HepG2 (cell line): ENCODE measurements at places on chromosomes 2 and 18. TPM values are rescaled to one million over a fixed set of nuclear protein-coding genes. Genes with fewer than 3 reads are reported as not detected.

GRCh38 chr2:26901326-26902183, 53.6 kb downstream of the DPYSL5 start:
- DNase-seq = no peak
- H3K36me3 ChIP-seq = no peaks in the 10 kb centered on the region
- no peak overlapping the region for H3K27ac ChIP-seq
- no peaks in the 10 kb centered on the region for H3K4me1 ChIP-seq
- no peak overlapping the region for H3K4me3 ChIP-seq
- H3K27me3 ChIP-seq = peaks cover 66% of the 10 kb centered on the region

Gene LIPG
- 0.96 and 4.6 TPM in 2 replicates for polyA plus RNA-seq

DNA sequence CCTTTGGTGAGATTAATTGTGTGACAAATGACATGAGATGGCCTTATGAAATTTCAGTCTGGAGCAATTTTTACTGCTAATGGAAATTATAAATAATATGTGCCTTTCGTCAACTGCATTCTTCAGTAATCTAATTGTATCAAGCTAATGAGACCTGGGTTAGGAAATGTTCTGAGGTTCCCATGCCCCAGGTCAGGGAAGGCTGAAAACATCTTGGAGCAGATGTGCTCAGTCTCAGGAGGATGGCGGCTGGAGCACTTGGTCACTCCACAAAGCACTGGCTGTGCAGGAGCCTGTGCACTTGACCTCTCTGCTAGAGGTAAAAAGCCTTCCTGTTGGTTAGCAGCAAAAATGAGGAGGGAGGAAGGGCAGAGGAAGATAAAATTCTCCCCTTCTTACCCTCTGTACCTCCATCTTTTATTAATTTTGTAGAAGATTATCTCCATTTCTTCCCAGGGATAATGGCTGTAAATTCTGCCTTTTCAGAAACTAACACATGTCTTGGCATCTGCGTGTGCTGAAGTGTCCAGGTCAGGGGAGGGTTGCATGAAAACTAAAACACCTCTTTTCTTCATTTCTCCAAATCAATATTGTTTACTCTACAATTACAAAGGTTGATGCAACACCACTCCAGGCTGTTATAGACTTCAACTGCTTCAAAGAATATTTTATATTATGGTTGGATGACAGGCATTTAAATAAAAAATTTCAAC, 1606.4 kb upstream of the ACVR2A start:
- no peaks in the 10 kb centered on the region for H3K27me3 ChIP-seq
- no peaks in the 10 kb centered on the region for H3K4me1 ChIP-seq
- no peaks in the 10 kb centered on the region for H3K36me3 ChIP-seq
- H3K4me3 ChIP-seq = no peak overlapping the region
- H3K27ac ChIP-seq = no peak overlapping the region

DNA sequence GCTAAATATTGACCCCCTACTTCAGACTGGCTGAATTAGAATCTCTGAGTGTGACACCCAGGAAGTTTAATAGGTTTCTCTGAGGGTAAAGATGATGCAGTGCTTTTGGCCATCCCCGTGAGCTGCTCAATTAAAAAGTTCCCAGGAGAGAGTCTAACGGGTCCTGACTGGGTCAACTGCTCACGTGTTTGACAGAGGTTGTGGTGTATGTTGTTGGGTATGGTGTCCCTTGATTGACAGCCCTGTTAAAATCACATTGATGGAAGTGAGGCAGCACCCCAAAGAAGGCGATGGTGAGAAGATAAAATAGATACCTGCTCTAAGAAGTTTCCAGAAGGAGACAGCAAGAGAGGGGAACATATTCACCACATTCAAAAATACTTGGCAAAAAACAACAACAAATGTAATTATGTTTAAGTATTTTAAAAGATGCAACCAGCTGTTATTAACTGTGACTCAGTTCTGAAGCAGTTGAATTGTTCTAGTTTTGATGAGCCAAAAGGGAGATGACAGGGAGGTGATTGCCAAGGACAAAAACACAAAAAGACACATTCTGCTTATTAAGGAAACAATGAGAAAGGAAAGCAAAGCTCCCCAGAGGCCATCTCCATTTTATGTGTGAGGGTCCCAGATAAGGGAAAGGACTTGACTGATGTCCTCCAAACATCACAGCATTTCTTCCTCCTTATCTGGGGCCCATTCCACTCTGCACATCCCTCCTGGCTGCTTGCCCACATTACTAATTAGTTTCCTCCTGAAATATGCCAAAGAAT, 11.5 kb upstream of the GMCL1 start:
- DNase-seq = no peak
- peaks cover 14% of the 10 kb centered on the region for H3K4me1 ChIP-seq
- H3K27me3 ChIP-seq = no peaks in the 10 kb centered on the region
- H3K4me3 ChIP-seq = no peak overlapping the region

Gene STPG4
- 0.11 and 0.20 TPM in 2 replicates for polyA plus RNA-seq

GRCh38 chr2:53403792-53404413, 363.7 kb upstream of the CHAC2 start:
- no peaks in the 10 kb centered on the region for H3K27me3 ChIP-seq
- H3K4me1 ChIP-seq = no peaks in the 10 kb centered on the region
- H3K4me3 ChIP-seq = no peak overlapping the region
- DNase-seq = no peak

DNA sequence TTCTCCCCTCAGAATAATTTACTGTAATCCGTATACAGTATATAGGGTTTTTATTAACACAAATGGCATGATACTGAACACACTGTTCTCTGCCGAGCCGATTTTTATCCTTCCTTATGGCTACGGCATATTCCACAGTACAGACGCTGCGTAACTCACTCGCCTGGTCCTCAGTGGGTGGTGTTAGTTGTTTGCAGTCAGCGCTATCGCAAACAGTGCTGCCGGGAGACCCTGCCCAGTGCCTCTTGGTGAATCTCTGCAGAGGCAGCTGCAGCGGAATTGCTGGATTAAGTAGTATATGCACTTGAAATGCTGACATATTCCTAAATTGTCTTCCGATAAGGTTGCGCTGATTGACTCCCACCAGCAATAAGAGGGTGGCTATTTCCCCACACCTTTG, 73.9 kb downstream of the MARCO start:
- H3K36me3 ChIP-seq = no peaks in the 10 kb centered on the region
- DNase-seq = no peak
- no peak overlapping the region for H3K4me3 ChIP-seq
- H3K4me1 ChIP-seq = peaks cover 4% of the 10 kb centered on the region; the same call in 1 of the 2 replicates
- H3K27me3 ChIP-seq = peaks cover 33% of the 10 kb centered on the region; the same call in 2 of the 3 replicates
- H3K27ac ChIP-seq = no peak overlapping the region

- H3K27me3 ChIP-seq = no peaks in the 10 kb centered on the region
- no peak overlapping the region for H3K27ac ChIP-seq
- H3K4me1 ChIP-seq = peaks cover 12% of the 10 kb centered on the region
- no peak for DNase-seq
- no peak overlapping the region for H3K4me3 ChIP-seq
- no peaks in the 10 kb centered on the region for H3K36me3 ChIP-seq
Observed at GRCh38 chr2:33272001-33272400, 204.4 kb upstream of the RASGRP3 start.

DNA sequence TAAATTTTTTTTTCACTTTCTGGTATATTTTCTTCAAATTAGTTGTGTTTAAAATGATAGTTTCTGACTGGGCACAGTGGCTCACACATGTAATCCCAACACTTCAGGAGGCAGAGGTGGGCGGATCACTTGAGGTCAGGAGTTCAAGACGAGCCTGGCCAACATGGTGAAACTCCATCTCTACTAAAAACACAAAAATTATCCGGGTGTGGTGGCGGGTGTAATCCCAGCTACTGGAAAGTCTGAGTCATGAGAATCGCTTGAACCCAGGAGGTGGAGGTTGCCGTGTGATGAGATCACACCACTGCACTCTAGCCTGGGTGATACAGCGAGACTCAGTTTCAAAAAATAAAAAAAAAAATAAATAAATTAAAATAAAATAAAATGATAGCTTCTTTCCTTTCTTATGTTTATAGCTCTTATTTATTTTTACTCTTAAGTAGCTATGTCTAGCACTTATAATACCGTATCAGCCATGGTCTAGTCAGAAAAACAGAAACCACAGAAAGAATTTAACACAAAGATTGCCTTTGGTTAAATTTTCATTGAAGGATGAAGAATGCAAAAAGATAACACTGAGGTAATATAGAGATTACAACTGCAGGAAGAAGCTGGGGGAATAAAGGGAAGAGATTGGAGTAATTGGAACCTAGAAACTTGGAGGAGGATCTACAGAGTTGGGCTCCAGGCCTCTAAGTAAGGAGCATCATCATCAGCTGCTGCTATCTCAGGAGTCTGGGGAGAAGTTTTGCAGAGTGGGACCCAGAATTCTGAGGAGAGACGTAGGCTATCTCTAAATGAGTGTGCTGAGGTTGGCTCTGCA, 54.7 kb upstream of the MBOAT2 start:
- H3K36me3 ChIP-seq = no peaks in the 10 kb centered on the region
- DNase-seq = no peak
- H3K4me3 ChIP-seq = no peak overlapping the region
- no peak overlapping the region for H3K27ac ChIP-seq
- H3K27me3 ChIP-seq = no peaks in the 10 kb centered on the region

DNA sequence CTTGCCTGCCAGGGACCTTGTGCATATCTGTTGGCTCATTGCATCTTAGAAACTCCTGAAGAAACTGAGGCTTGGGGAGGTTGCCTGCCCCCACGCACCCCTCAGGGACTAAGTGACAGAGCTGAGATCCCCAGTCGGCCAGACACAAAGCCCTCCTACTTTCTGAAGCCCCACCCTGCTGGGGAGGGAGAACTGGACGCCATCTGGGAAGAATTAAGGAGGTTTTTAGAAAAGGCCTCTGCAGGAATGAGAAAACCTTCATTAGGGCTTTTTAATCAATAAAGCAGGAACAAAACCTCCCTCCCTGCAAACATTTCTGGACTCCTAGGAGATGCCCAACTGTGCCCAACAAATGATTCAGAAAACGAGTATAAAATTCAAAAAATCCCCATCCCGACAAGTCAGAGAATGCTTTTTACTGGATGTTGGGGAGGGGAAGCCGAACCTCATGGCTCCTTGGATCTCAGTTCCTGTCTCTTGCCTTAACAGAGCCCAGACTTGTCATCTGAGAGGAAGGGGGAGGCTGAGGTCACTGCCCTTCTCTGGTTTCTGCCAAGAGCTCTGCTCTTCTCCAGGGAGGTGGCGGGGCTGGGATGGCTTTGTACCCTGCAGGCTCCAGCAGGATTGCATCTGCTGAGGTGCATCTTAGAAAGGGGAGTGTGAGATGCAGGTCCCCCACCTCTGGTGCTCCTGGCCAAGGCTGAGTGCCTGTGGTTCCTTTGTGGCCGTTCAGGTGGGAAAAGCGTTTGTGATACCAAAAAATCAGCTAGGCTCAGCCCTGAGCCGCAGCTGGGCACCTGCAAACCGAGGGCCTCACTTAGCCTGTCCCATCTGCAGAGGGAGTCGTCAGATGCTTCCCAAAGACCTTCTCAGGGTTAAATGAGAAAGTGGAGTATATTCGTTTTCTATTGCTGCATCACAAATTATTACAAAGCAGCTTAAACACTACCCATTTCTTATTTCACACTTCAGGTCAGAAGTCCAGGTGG, 142.4 kb downstream of the ZFP36L2 start:
- H3K27me3 ChIP-seq = no peaks in the 10 kb centered on the region
- no peak overlapping the region for H3K27ac ChIP-seq
- H3K4me3 ChIP-seq = no peak overlapping the region
- no peak for DNase-seq
- peaks cover 61% of the 10 kb centered on the region for H3K4me1 ChIP-seq

DNA sequence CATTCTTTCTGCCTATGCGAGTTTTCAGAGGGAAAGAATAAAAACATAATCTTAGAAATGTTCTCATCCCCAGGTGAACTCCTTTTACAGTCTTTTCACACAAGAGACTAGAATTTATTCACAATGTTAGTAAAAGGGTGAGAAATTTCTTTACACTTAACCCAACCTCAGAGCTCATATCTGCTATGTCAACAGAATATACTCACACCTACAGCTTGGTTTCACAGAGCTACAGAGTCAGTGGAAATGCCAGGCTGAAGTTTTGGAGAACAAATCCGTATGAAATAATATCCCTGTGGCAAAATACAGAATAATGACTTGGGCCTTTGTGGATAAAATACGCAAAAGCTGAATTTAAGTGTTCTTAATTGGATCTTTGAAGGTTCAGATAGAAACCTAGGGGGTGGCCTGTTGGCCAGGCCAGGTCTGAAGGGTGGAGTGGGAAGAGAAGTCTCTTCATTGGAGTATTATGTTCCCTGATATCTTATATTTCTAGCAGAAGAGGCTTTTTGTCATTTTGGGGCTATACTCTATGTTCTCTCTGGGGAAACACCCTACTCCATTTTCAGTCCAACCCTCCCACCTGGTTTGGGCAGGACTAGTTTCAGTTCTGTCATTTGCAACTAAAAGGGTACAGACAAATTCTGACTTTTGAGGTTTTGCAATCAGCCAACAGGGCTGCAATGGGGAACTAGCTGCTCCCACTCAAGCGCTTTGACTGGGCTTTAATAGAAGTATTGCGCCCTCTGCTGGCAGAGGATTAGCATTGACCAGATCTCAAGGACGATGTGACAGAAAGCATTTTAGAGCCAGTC, 25.7 kb downstream of the FBXO48 start:
- H3K27me3 ChIP-seq = peaks cover 11% of the 10 kb centered on the region; the same call in 1 of the 3 replicates
- no peak overlapping the region for H3K4me3 ChIP-seq
- peak; percentile 89 for DNase-seq

DNA sequence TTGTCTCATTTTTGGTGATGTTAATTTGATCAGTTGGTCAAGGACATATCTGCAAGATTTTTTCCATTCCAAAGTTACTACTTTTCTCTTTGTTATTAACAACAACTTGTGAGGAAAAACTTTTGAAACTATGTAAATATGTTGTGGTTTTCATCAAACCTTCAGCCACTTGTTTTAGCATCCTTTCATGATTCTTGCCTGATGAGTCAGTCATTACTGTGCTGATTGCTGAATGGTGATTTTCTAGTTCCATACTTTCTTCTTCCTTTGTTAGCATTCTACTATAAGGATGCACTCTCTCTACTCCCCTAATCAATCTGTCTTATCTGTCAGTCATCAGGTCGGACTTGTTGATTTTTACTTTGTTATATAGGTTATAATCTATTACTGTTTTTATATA, 10.9 kb downstream of the TMEM87B start:
- H3K36me3 ChIP-seq = peaks cover 7% of the 10 kb centered on the region
- no peak overlapping the region for H3K27ac ChIP-seq
- H3K4me3 ChIP-seq = no peak overlapping the region
- DNase-seq = no peak

GRCh38 chr2:199136681-199137080, 321.1 kb downstream of the SATB2 start:
- no peaks in the 10 kb centered on the region for H3K36me3 ChIP-seq
- no peak overlapping the region for H3K27ac ChIP-seq
- no peaks in the 10 kb centered on the region for H3K4me1 ChIP-seq
- no peaks in the 10 kb centered on the region for H3K27me3 ChIP-seq

Gene REG1B
- not detected in 2 replicates for polyA plus RNA-seq

Gene ERFE
- 0.05 and 0.09 TPM in 2 replicates for polyA plus RNA-seq

Gene CLEC4F
- 0.12 and 0.14 TPM in 2 replicates for polyA plus RNA-seq

- no peak overlapping the region for H3K27ac ChIP-seq
- H3K4me3 ChIP-seq = no peak overlapping the region
- no peak for DNase-seq
- no peaks in the 10 kb centered on the region; the same call in 1 of the 2 replicates for H3K27me3 ChIP-seq
- no peaks in the 10 kb centered on the region for H3K36me3 ChIP-seq
Observed at GRCh38 chr2:38123911-38124310, 48.0 kb upstream of the CYP1B1 start.
